Right ventricle myocardium inferior (tissue), 1 donor: ENCODE measurements at places on chromosomes 16 and 17. TPM values are rescaled to one million over a fixed set of nuclear protein-coding genes. Genes with fewer than 3 reads are reported as not detected.

The PRSS8 gene
- not detected for total RNA-seq

The CDH11 gene
- total RNA-seq = 8.8 TPM

The ACSM5 gene
- 1.5 TPM for total RNA-seq

DNA sequence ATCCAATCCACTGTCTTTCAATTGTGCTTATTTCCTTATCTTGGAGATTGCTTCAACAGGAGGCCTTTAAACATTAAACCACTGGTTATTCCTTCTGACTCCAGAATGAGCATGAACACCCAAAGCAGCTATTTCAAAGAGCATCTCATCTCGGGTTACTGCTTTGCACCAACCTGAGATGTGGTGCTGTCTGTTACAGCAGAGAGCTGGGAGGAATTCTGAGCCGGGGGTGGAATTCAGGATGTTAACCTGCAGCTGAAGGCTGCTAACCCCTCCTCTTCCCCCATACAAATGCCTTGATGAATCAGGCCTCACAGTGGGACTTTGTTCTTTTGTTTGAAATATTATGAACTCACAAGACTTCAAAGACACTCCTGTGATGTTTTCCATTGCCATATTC is 113.1 kb downstream of the SHISA9 start:
- no peak for DNase-seq

DNA sequence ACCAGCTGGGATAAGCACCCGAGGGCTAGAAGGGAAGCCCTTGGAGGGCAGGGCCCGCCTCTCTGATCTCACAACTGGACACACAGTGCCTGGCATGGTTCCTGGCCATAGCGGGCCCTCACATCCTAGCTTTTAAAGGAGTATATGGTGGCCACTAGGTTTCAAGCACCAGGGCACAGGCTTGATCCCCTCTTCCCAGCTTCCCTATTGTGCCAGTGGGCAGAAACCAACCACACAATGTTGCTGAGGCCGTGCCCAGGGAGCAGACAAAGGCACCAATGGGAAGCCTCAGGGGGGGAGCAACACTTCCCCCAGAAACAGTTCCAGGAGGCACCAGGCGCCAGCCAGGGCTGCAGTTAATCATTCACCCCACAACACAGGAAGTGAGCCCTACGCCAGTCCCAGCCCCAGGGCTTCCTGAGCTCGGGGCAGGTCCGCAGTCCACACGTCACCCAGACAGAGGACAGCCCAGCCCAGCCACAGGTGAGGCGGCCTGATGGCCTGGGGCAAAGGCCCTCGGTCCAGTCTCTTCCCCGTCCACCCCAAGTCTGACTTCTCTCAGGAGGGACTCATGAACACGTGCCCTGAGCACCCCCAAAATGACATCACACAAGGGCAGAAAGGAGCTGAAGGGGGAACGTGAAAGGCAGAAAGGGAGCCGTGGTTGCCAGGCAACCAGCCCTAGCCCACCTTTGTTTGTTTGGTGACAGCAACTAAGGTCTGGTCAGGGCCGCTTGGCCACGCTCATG is 12.8 kb downstream of the SMIM5 start:
- no peak for DNase-seq

DNA sequence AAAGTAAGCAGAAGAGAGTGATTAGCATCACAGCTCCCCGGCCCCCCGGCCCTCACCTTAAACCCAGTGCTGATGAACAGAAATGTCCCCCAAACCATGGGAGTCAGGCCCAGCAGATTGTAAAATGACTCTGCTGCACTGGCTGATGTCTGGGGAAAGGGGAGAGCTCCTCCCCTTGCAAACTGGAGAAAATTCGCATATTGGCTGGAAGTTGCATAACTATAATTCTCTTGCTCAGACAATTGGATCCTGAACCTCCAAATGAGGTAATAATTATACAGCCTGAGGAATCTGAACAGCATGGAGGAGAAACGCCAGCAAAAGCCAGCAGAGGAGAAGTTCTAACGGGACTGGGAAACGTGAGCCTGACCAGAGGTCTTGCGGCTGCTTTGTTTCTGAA is 109.7 kb downstream of the C16orf95 start:
- DNase-seq = no peak

- DNase-seq = peak; percentile 69
Measured at GRCh38 chr17:82396601-82397435, 21.3 kb upstream of the HEXD start.

GRCh38 chr16:68668266-68668665 is 23.2 kb downstream of the CDH3 start:
- no peak for DNase-seq

DNA sequence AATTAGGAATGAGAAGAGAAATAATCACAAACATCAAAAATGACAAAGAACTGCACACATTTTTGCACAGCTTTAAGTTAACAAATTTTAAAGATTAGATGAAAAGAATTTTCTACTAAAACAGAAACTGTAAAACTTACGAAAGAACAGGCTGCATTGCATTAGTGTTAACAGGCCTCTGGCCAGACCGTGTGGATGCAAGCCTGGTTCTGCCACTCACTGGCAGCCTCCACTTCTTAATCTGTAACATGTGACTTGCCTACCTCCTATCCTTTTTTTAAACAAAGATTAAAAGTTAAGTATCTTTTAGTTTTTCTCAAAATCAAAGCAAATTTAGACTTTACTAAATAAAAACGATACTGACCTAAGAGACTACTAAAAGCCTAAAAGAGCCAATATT is 37.5 kb downstream of the CREBBP start:
- DNase-seq = no peak

- DNase-seq = no peak
Measured at GRCh38 chr16:13756411-13757140, 163.4 kb upstream of the ERCC4 start.

GRCh38 chr16:21167929-21168602 is 9.6 kb downstream of the LDAF1 start:
- DNase-seq = no peak

GRCh38 chr16:1858189-1858865 is 13.6 kb downstream of the MEIOB start:
- no peak for DNase-seq

GRCh38 chr16:3485821-3486505 is 9.3 kb downstream of the C16orf90 start:
- no peak for DNase-seq
